ENCODE measurements at places on chromosomes 3 and 15.

- DNase-seq = peak; percentile 50
These were observed 271.2 kb upstream of the ROPN1 start for GRCh38 chr3:124263168-124263567.

- DNase-seq = peak; percentile 62
These were observed 10.2 kb upstream of the PLXND1 start for GRCh38 chr3:129616713-129617112.

GRCh38 chr3:127034195-127034989 lies 51.5 kb downstream of the PLXNA1 start:
- no peak for DNase-seq

GRCh38 chr15:50018491-50018890 lies 100.5 kb downstream of the ATP8B4 start:
- no peak for DNase-seq

DNA sequence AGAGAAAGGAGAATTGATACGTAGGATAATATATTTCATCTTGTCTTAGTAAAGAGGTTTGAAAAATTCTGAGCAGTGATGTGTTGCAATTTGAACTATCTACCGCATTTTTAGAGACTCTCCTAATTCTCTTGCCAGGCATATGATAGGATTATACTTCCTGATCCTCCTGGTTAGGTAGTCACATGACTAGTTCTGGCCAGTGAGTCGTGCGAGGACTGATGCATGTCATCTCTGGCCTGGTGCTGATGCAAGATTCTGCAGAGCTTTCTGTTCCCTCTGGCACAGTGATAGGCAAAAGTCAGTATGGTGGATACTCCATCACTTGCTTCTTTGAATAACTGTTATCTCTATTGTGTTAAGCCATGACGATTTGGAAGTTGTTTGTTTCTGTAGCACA lies 277.6 kb upstream of the NAALADL2 start:
- no peak for DNase-seq

GRCh38 chr15:90883976-90884718 lies at the start of gene FES:
Gene FES (plus strand): TSS chr15:90884504. CDS start chr15:90885046, 542 bp downstream.
- DNase-seq = peak; percentile 62

DNA sequence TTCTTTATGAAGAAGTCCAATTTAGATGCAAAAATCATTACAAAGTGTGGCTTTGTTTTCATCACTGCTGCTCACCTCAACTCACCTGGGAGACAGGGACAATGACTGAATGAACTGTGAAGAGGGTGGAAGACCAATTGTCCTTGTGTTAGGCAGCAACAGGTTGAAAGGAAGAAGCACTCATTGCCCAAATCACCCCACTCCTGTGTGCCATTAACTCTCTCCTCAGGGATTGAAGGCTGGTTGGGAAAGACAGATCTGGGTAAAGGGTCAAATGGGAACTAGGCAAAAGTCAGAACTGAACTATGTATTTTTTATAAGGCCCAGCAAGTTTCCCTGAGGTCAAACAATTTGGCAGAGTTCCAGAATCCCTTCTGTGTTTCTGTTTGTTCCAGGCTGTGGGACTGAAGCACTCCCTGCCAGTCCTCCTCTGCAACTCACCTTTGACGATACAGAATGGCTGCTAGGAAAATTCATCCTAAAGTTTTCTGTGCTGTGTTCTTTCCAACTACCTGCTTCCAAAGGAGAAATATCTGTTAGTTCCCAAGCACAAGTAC lies 68.6 kb upstream of the CCDC39 start:
- DNase-seq = no peak

DNA sequence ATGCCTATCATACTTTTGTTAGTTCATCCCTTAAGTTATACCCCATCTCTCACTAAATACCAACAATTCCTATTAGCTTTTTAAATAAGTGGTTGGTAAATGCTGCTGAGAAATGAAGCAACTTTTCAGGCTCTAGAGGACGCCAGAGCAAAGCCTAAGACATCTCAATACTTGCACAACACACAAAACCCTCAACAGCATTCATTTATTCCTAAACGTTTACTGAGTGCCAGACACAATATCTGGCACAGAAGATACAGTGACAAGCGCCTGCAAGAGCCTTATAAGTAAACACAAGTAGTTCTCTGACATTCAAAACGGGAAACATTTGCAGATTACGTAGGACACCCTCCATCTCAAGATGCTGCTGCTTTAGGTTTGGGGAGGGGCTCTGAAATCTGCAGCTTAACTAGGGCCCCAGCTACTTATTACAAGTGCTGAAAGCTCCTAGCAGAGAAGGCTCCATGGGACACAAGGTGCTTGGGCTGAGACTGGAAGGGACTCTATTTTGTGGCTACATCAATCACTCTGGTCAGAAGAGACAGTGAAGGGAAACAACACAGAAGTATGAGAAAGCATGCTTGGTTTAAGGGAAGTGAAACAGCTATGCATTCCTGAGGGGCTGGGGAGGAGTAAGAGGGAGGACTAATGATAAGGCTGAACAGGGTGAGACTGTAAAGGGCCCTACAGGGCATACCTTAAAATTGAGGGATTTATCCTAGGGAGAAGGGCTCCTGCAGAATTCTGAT lies 311.3 kb downstream of the PLCL2 start:
- DNase-seq = peak; percentile 89

- DNase-seq = no peak
These were observed 262.5 kb downstream of the SCAPER start for GRCh38 chr15:76642671-76643070.

GRCh38 chr3:6622260-6622659 lies 238.7 kb upstream of the GRM7 start:
- DNase-seq = no peak

DNA sequence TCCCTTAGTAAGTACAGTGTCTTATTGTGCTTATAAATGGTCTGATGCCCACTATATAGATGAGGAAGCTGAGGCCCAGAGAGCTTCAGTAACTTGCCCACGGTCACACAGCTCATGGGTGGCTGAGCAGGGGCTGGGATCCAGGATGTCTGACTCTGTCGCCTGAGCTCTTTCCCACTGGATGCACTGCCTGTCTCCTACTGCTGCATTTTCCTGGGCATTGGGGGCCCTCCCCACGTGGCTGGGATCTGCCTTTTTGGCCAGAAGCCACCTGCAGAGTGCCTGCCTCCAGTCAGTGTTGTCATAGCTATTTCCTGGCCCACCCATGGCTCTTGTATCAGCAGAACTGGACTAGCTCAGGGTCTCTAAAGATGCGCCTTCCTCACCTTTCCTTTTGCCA lies 57.5 kb upstream of the TAMM41 start:
- DNase-seq = no peak

- no peak for DNase-seq
These were observed 26.9 kb downstream of the LOXL1 start for GRCh38 chr15:73952913-73953750.

- no peak for DNase-seq
These were observed 76.8 kb upstream of the KLHL25 start for GRCh38 chr15:85871545-85871944.

GRCh38 chr3:108234387-108234957 lies 12.2 kb upstream of the IFT57 start:
- DNase-seq = no peak

- no peak for DNase-seq
These were observed 40.1 kb downstream of the FBLN2 start for GRCh38 chr3:13588993-13589392.

DNA sequence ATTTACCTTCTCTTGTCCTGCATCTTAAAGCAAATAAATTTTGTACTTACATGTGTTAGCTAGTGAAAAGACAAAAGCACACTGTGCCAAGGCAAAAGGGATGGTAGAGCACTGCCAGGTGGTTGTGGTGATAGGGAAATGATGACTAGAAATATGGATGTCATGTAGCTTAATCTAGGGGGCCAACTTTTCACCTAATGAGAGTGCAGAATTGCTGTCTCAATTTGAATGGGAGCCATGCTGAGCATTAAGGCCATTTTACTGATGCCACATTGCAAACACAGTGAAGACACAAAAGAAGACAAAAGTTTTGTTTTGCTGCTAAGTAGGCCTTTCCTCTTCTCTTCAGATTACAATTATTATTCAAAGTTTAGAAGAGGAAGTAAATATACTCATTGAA lies 274.7 kb downstream of the PDCD6IP start:
- no peak for DNase-seq

All from MV-4-11 (cell line).